Stimulated activated CD8-positive, alpha-beta memory T cell treated with anti-CD3 and anti-CD28 coated beads, Interleukin-15, amount 100 ng/mL, for 4 hours (primary cell): ENCODE measurements at places on chromosomes 12 and 14.

DNA sequence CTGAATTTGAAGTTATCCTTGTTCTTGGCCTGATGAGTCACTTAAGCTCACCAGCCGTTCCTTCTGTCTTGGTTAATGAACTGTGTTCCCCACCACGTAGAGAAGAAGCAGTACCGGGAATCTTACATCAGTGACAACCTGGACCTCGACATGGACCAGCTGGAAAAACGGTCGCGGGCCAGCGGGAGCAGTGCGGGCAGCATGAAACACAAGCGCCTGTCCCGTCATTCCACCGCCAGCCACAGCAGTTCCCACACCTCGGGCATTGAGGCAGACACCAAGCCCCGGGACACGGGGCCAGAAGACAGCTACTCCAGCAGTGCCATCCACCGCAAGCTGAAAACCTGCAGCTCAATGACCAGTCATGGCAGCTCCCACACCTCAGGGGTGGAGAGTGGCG lies 68.2 kb downstream of the FRMD6 start:
- DNase-seq, result no peak

- DNase-seq, result no peak
Measured at GRCh38 chr12:130655010-130655409, 61.1 kb downstream of the RIMBP2 start.

DNA sequence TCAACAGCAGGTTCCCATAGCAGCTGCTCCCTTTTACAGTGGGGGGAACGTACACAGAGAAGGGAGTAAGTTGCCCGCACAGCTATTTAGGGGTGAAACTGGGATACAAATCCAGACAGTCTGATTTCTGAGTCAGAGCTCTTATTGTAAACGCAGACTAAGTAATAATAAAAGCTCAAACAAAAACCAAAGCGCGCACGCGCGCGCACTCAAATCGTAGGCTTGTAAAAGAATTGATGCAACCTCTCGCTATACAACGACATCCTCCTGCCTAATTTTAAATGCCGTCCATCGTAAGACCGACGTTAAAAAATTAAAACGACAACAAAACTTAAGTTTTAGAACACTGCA lies 747 bp upstream of the DACT1 start:
- no peak for DNase-seq

DNA sequence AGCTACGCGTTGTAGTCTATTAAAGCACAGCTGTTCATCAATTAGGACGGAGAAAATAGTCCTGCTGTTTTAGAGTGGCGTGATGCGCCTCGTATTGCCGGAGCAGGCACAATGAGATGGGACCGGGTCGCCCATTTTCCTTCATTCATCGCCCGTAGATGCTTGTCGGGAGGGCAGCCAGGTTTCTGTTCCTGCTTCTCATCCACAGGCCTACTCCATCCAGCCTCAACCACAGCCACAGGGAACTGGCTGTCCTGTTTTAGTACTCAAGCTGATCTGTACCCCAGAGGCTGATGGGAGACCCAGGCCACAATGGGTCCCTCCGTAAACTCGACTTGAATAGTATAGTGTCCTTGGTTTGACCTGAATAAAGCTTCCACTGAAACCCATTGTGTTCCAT lies 264.0 kb downstream of the VRK1 start:
- DNase-seq, result no peak
